ENCODE measurements at places on chromosomes 3 and 15.

DNA sequence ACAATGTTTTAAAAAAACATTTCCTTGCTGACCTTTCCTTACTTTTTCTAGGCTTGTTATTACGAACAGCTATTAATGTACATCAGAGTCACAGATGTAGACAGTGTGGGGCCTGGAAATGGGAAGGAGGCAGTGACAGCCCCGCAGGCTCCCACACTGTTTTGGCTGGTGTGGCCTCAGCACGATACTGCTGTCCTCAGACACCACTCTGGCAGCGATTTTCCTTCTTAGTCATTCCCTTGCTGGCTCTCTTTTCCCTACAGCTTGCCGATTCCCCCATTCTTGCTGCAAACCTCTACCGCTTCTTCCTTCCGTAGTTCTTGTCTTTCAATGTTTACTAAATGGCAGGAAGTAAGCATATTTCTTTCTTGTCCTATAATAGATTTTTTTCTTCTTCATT is 113.1 kb downstream of the ABI3BP start:
- no peak for DNase-seq

- DNase-seq: no peak
These were observed 49.8 kb downstream of the NIPA2 start for GRCh38 chr15:22888120-22888859.

GRCh38 chr15:87609894-87610293 is 646.6 kb downstream of the NTRK3 start:
- no peak for DNase-seq

GRCh38 chr3:15556512-15556911 is 35.0 kb upstream of the COLQ start:
- DNase-seq: no peak

DNA sequence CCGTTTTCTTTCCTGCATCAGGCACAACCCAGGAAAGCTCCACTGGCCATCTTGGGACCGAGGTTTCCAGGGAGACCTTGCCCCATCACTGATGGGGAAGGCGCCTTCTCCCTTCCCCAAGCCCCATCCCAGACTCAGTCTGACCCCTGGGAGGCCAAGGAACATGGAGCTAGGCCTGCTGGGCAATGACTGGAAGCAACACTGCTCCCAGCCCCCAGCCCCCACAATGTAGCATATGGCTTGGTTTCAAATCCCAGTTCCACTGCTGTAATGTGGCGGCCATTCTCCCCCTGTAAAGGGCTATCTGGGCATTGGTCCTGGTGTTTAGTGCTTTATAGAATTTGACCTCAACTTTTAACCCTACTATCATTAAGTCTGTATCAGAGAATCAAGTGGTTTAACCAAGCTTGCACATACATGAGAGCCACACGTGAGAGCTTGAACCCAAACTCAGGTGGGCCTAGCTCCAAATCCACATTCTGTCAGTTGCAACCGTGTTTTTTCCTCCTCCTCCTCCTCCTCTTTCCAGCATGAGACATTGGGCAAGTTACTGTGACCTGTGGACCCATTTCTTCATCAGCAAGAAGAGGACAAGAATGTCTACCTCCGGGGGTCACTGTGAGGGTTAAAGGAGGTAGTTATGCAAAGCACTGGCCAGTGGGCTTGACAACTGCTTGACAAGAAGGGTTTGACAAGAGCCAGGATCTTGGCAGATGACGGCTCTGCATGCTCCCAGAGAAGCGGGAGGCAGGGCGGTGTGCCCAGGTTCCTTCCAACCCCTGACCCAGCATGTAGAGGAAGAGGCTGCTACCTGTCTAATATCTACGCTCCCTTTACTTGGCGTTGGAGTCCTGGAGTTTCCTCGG is 37.4 kb downstream of the KLHL25 start:
- DNase-seq: no peak

GRCh38 chr3:14290631-14291385 is 111.6 kb upstream of the SLC6A6 start:
- DNase-seq: peak; percentile 20

Data from NCI-H2029 treated with DMSO at 0.1 percent for 48 hours (cell line).